ENCODE measurements at places on chromosomes 7 and 10.

DNA sequence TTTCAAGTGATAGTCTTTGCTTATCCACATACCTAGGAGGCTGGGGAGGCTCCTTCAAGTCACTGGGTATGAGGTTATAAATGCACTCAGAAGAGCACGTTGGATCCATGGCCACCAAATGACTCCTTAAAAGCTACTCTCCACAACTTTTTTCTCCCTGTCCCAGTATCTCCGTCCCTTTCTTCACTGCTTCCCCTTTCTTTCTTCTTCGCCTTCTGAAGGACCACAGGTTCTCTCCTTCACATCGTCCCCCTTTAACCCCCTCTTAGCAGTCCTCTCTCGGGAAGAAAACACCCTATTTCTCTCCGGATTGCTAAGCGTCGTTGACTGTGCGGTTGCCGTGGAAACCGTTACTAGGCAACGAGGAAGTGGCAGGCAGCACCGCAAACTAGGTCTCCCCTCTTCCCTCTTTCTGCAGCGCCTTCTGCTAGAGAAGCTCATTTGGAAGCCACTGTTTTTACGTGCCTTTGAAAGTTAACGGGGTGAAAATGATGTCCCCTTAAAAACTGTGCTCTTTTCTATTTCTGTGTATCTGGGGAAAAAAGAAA, at the start of gene ENKUR:
TSS of gene ENKUR (minus strand) at position 331 of the 548 bp plus-strand sequence. CDS start at position 109, 222 bp downstream.
- DNase-seq, result peak; percentile 80

GRCh38 chr7:150806863-150807262, 6.3 kb downstream of the TMEM176A start:
- no peak for DNase-seq

DNA sequence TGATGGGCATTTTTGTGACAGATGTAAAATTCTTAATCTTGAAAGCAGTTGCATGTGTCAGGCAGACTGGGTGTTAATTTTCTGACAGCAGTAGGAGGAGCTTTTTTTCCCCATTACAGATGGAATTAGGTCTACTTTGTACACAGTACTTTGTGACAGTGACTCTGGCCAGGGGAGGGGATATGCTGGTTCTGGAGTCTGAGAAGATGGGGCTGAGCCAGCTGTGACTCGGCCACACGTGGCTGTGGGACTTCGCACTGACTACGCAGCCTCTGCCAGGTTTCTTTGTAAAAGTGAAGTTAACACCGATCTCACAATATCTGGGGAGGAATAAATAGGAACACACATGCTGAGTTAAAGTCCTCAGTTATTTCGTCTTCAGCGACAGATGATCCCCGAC, 95.4 kb downstream of the MGMT start:
- no peak for DNase-seq

DNA sequence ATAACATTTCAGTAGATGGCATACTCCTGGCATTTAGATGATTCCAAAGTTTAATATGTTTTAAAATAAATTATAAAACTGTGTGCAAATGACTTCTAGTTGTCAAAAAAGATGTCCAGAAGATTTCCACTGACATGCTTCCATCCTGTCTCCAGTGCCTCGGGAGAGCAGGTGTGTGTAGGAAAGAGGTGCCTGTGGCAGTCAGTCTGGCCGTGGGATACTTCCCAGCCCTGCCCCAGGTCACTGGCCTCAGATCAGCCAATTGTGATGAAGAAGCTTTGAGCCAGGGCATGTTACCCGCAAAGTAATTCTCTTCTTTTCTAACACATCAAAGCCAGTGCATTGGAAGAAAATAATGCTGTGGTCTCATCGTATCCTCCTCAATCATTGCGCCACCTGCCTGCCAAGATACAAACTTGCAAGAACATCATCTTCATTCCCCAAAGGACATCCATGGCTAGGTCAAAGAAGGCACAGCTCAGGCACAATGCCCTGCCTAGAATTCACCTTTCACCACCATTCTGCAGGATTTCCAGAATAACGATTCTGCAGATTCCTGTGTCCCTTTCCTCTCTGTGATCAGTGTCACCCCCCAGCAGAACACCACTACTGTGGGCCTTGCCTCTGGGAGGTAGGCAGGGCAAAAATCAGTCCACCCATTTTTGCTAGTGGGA, 6.3 kb upstream of the KCNMA1 start:
- no peak for DNase-seq

DNA sequence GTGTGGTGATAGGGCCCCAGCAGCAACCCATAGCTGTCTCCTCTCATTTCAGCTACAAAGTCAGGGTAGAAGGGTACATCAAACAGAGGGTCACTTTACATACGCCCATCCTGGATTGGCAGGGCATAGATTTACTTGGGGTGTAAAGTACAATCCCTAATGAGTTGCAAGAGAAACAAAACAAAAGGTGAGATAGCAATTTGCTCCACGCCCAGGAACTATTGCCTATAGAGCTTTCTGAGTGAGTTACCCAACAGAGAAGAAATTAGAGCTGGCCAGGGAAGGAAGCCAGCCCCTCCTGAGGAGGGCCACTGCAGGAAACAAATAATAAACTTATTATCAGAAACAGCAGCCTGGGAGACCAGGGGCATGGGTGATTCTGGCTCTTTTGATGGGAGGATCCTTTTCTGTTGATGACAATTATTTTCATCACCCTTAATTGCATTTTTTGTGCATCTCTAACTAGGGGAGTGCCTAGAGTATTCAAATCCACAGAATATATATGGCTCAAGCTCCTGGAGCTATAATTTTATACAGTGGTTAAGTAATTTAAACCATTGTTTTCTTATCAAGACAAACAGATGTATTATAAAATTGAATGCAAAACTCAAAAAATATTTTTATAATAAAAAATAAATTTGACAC, 47.4 kb downstream of the SLC26A5 start:
- DNase-seq, result no peak

DNA sequence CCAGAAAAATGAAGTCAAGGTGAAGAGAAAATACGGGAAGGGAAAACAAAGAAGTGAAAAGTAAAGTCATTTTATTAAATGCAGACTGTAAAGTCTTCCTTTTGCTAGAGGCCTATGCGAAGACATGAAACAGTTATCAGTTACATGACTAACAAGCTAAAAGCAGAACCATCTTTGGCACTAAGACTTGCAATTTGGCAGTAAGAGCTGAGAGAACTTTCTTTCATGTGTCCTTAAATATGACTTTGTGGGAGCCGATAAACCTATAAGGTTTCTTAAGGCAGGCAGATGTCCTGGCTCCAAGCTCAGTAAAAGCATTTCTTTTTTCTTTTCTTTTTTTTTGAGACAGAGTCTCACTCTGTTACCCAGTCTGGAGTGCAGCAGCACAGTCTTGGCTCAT, 10.4 kb downstream of the ANLN start:
- DNase-seq, result no peak

GRCh38 chr7:157622000-157622399, 285.2 kb downstream of the DNAJB6 start:
- DNase-seq, result no peak

GRCh38 chr10:114726820-114727271, 68.8 kb upstream of the ABLIM1 start:
- DNase-seq, result no peak

GRCh38 chr10:86261941-86262687, 104.5 kb downstream of the GRID1 start:
- DNase-seq, result peak; percentile 62

- no peak for DNase-seq
Measured at GRCh38 chr7:14021069-14021468, 31.6 kb upstream of the ETV1 start.

- no peak for DNase-seq
Measured at GRCh38 chr7:155283565-155284194, 14.0 kb upstream of the INSIG1 start.

GRCh38 chr10:103681617-103682399, 173.6 kb downstream of the SH3PXD2A start:
- no peak for DNase-seq

All from NCI-H2081 (cell line).